ENCODE measurements at places on chromosomes 5 and 9. TPM values are rescaled to one million over a fixed set of nuclear protein-coding genes. Genes with fewer than 3 reads are reported as not detected.

Gene IFNE
- total RNA-seq = not detected

Gene IL13
- total RNA-seq = 1.4 TPM

Gene PCDHA4
- total RNA-seq = not detected

DNA sequence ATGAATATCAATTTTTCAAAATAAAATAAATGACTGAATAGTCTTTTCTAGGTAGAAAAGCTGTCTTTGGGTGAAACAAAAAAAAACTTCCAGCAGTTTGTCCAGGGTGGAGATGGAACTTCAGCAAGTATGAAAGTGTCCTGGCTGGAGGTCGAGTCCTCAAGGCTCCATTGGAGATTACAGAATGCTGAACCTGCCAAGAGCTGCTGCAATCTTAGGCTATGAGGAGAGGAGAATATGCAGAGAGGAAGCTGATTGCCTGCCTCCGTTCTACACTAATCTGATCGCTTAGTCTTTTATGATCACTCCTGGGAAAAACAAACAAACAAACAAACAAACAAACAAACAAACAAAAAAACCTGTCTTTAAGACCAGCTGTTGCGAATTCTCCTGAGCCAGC lies 50.6 kb downstream of the NREP start:
- DNase-seq = no peak

DNA sequence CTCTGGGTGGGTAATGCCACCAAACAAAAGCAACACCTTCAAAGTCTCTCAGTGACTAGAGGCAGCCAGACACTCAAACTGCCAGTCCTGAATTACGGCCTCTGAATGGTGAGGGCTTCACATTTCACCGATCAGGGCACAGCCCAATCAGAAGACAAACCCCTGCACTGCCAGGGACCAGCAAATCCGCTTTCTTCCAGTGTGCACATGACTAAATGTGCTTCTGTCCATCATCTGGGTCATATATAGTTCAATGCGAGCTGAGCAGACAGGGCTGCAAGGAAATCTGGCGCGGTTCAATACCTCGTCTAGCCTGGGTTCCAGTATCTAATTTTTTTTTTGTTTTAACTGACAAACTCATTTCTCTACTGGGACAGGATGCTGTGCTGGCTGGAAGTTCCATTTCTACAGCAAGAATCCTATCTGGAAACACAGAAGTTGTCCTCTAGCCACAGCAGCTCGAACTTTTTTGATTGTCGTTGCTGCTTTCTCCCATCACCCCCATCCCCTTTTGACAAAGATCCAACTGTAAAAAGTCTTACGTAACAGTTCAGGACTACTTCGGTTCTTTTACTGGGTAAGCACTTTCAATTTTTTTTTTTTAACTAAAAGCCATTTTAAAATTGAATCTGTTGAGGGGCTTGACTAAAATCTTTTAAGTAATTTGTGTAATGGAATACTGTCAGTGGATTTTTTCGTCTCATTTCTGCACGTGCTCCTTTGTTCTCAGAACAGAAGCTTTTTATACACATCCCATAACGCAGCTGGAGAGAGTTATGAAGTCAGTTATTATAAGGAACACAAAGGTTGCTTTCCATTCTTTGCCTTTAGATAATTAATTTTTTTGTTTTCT lies 112.7 kb downstream of the NR6A1 start:
- DNase-seq = peak; percentile 48

DNA sequence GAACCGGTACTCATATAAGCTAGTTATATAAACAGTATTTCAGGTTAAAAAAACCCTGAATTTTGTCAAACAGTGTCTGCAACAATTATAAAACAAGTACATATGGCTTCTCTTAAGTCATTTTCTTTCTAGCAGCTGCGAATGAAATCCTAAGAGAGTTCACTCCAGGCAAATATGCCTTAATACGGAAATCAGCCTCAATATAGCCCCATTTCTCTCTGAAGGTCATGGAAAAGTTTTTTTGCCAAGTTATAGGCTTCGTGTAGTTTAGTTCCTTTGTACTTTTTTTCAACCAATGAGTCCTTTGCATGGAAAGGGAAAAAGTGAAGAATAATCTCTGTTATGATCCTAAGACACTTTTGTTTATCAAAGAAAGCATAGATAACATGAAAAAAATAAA lies 848.0 kb upstream of the ACO1 start:
- no peak for DNase-seq

DNA sequence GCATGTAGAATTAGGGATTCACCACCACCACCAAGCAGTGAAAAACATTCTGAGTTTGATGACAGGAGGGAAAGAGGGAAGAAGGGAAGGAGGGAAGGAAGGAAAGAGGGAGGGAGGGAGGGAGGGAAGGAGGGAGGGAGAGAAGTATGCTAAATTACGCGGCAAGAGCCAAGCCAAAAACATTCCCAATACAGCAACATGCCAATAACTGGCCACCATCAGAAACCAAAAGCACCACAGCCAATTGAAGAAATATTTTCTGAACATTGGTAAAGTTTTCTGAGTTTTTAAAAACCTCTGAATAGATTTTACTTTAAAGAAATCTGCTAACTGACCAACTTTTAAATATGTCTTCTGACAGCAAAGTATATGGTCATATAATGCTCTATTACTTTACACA lies 36.0 kb downstream of the FNIP1 start:
- DNase-seq = no peak

DNA sequence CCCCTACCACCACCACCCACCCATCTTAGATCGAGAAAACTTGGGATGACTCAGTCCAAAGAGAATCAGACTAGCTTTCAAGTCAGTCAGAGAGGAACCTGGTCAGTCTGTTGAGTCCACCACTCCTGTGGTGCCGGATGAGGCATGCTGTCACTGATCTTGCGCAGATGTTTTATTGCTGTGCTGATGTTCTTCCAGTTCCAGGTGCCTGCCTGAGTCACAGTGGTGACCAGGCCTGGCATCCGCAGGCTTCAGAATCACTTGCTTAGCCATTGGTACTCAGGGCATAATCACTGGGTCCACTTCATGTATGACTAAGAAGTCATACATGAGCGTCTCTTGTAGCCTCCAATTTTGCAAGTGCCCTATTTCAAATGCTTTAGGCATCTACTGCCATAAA lies 114.1 kb downstream of the MUSK start:
- no peak for DNase-seq

DNA sequence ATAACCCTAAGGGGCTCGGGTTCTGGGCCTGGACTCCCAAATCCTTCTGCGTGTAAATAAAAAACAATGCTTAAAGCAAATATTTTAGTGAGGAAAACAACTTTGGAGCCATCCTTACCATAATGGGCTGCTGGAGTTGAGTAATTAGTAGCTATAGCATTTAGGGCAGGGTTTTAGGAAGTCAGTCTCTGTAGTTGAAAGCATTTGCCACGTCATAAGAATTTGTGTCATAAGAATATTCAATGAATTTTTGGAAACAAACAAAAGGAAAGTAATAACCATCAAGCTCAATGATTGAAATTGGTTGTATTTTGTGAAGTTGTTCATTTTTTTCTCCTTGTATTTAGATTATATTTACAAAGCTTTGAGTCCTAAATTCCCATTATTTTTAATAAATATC lies 114.8 kb upstream of the ELL2 start:
- DNase-seq = no peak

Gene UIMC1
- total RNA-seq = 53.0 TPM

DNA sequence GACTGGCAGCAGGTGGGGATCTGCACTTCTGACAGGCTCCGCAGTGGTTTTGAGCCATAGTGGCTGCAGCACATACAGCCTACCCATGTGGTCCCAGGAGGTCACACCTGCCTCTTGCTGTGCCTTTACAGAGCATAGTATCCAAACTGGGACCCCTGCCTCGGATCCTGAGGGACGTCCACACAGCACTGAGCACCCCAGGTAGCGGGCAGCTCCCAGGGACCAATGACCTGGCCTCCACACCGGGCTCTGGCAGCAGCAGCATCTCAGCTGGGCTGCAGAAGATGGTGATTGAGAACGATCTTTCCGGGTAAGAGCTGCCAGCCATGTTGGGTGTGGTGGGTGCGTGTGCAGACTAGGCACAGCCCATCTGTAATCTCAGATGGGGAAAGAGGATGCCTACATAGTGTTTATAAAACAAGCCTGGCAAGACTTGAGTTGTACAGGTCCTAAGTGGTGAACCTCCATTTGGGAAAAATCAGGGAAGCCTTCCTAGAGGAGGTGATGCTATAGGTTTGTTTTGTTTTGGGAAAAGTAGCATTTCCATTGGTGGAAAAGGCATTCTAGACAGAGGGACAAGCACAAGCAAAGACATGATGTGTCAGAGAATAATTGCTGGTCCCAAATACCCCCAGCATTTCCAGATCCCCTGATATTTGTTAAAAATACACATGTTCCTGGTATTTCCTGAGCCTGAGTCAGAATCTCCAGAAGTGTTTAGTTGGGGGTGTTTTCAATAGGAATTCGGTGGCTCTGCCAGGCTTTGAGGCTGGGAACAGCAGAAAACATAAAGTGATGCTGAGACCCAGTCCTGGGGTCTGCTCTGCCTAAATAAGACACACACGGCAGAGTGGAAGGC lies 119.2 kb downstream of the DAB2IP start:
- no peak for DNase-seq

GRCh38 chr9:16039988-16040761 lies 487.3 kb downstream of the CCDC171 start:
- no peak for DNase-seq
